AML-193 (cell line): ENCODE measurements at places on chromosomes 4 and X.

- DNase-seq, result peak; percentile 68
Observed at GRCh38 chr4:139229534-139230039, 50.4 kb downstream of the MGARP start.

DNA sequence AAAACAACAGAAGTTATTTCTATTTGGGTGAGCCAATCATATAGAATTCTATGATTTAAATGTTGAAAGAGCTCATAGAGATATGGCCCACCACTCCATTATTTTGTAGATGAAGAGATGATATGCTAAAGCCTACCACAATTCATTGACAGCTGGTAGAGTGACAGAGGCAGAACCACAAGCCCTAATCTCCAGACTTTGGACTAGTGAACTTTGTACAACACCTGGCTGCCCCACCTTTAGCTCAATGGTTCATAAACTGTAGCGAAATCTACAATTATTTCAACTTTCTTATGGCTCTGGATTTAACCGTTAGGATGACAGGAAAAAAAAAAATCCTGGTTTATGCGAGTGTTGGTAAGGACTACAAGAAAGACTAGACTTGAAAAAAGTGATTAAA is 50.9 kb downstream of the PRKG2 start:
- DNase-seq, result no peak

DNA sequence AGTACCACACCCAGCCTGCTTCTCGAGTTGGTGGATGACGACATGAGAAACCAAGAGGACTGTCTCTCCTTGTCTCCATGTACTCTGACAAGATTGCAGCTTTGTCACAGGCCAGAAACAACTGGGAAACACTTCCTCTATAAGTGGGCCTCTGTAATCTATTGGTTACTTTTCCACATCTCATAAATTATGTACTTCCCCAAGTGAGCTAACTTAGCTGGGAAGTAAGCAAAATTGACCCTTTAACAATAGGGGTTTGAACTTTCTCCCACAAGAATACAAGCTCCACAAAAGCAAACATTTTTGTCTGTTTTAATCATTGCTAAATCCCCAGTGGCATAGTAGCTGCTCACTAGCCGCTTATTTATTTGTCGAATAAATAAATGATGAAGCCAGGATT is 14.1 kb upstream of the USO1 start:
- no peak for DNase-seq

GRCh38 chr4:17616283-17616682 is 1.8 kb downstream of the MED28 start:
- no peak for DNase-seq

DNA sequence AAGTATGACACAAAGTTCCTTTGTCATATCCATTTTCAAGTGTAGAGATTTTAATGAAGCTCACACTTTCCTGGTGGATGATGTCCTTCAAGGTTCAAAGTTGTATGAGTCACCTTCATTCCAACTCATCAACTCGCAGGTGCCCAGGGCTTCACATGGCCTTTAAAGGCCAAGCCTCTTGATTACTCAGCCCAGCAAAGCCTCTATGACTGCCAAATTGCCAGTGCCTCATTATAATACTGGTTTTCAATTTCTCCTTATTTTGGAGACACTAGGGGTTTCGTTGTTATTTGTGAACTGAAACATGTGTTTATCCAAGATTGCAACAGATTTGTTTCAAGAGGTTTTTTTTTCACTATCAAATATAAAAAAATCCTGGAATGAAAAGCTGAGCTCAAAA is 45.9 kb upstream of the PPP3CA start:
- no peak for DNase-seq

- no peak for DNase-seq
Observed at GRCh38 chr4:188714907-188715306, 575.7 kb downstream of the TRIML1 start.

DNA sequence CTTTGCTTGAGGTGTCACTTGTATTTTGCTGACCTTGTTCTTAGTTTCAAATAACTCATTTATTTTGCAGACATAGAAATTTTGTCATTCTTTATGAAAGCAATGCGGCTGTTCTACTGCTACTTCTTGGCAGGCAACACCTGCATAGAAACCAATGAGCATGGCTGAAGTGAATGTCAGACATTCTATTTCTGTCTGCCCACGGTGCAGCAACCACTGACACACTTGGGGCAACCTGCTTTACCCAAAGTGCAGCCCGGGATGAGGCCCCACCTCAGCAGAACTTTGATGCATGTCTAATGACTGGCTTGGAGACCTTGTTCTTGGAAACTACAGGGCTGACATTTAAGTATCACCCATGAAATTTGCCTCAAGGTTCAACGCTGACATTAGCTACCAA is 93.6 kb downstream of the RBM47 start:
- no peak for DNase-seq

DNA sequence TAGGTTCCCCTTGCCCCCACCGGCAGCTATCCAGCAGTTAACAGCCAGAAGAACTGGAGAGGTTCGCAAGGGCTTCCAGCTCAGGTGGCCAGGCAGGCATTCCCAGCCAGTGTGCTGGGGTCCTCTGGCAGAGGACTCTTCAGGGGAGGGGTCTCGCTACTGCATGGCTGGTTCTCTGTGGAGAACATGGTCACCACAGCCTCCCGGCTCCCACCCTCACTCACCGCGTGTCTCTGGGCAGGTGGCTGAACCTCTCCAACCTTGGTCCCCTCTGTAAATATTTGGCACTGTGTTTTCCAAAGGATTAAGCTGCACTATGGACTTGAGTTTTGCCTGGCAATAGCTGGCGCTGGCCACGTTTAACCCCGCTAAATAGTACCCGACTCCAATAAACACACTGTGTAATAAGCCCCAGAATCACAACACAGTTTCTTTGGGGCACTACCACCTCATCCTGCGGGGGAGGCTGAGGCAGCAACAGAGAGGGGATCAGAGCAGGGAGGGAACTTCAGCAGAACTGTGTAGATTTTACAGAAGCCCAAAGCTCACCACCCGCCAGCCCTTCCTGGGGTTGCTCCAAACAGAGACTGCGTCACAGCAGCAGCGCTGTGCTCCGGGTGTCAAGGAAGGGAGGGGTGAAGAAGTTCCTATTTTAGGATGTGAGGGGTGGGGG is 15.2 kb downstream of the BCOR start:
- DNase-seq, result no peak

DNA sequence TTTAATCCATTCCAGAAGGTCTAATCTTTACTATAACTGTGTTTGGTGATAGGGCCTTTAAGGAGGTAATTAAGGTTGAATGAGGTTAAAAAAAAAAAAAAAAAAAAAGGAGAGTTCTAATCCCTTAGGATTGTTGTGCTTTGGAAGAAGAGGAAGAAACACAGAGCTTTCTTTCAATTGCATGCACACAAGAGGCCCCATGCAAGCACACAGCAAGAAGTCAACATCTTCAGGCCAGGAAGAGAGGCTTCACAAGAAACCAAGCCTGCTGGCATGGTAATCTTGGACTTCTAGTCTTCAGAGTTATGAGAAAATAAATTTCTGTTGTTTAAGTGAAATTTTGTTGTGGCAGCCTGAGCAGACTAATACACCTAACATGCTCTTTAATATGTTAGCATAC is 118.6 kb downstream of the NAA11 start:
- DNase-seq, result no peak

DNA sequence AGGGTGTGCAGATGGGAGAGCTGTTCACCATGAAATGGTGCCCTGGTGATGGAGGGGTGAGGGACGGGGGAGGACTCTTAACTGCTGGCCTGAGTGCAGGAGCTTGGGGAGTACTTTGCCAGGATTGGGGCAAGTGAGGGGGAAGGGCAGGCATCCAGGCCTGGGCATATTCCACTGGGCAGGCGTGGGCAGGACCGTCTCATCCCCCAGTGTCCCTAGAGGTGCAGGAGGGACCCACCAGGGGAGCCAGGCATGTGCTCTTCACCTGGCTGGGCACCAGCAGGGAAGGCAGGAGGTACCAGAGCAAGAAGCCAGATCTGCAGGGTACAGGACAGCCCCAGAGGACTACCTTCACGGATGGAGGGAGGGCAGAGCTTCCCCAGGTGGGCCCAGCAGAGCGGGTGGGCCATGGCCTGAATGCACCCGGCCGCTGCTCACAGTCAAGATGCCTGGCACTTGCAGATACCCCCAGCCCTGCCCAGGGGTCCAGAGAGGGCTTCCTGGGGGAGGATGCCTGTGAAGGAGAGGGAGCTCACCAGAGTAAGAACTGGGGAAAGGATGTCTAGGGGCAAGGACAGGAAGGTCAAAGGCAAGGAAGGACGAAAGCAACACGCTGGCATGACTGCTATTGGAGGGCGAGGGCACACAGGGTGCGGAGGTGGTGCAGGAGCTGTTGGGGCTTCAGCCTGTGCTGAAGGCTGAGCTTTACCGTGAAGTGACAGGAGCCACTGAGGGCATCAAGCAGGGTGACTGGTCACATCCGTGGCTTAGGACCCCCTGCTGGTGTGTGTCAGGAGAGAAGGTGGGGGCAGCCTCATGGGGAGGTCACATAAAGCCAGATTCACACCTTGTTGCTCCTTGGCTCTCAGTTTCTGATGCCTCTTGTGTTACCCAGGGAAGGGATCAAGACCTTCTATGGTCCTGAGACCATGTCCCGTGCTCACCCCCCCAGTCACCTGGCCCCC is 68.2 kb upstream of the NKX1-1 start:
- no peak for DNase-seq

- no peak for DNase-seq
Observed at GRCh38 chr4:98519268-98519977, 139.0 kb downstream of the TSPAN5 start.

GRCh38 chr4:25107827-25108516 is 52.3 kb downstream of the SEPSECS start:
- DNase-seq, result no peak
